ENCODE measurements at places on chromosomes 3 and 15.

DNA sequence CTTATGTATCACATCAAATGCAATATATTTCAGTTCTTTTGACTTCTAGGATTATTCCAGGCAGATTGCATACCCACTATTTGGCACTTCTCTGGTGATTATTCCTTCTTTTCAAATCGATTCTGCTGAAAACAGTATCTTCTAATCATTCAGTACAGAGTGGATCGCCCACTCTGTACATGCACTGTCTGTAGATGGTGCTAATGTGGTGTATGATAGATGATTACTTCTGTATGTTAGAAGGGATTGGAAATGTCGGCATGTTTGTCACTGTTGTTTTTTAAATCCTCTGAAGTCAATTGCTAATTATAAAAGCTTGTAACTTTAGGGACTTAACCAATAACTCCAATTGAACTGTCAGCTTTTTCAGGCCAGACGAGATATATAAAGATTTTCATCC lies 642.5 kb downstream of the GRM7 start:
- DNase-seq: no peak

DNA sequence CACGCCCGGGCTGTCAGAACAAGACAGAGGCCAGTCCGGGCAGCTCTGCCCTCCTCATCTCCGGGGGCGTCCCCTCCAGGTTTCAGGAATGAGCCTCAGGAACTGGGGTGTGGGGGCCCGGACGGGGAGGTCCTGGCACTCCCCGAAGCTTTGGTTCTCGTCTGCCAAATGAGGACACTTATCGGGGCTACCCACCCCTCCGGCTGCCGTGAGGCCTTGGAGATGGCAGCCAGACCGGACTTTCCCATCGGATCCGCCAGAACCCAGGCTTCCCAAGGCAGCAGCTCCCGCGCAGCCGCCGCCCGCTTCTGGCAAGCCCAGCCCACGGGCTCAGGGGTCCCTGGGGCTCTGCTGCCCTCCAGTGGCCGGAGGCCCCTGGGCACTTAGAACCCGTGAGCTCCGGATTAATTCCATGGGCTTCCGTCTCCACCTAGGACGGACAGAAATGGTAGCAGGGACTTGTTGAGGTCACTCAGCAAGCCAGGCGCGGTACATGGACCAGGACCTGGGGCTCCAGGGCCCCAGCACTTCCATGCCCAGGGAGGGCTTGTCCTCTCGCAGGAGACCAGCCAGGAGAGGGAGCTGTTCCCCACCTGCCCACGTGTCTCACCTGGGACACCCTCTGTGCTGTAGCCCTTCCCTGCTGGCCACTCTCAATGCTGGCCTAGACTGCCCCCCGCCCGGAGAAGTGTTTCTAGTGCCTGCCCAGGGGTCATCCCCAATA lies 89.4 kb downstream of the LINGO1 start:
- peak; percentile 34 for DNase-seq

GRCh38 chr3:149509526-149509925 lies 35.0 kb downstream of the TM4SF4 start:
- no peak for DNase-seq

DNA sequence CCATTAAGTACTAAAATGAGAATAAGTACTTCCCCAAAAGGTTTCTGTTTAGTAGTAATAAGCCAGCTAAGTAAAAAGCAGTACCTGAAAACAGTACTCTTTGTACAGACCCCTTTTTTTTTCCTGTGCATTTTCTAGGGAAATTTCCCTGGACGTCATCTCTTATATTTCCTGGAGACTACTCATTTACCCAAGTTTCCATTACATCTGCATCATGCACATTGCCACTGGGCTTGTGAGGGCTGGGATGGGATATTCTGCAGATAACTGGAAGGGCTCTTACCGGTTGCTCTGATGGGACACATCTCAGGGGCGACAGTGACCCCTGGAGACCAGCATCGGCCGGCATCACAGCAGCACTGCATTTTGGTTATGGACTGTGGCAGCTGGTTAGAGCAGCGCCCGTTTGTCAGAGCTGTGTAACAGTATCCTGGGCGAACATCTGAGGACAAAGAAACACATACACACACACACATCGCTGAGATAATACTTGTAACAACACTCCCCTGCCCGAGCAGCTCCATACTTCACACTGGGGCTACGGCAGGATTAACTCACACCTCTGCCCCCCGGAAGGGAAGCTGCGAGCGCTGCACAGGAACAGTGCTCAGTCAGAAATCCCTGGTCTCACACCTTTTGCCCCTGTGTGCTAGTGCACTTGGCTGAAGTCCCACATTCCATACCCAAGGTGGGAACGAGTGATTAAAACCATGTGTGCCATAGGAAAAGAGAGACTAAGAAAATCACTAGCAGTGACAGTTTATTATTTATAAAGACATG lies 124.9 kb downstream of the FBN1 start:
- no peak for DNase-seq

- no peak for DNase-seq
Measured at GRCh38 chr15:76299786-76300185, 11.5 kb downstream of the ETFA start.

- no peak for DNase-seq
Measured at GRCh38 chr3:66390013-66390412, 110.8 kb downstream of the LRIG1 start.

DNA sequence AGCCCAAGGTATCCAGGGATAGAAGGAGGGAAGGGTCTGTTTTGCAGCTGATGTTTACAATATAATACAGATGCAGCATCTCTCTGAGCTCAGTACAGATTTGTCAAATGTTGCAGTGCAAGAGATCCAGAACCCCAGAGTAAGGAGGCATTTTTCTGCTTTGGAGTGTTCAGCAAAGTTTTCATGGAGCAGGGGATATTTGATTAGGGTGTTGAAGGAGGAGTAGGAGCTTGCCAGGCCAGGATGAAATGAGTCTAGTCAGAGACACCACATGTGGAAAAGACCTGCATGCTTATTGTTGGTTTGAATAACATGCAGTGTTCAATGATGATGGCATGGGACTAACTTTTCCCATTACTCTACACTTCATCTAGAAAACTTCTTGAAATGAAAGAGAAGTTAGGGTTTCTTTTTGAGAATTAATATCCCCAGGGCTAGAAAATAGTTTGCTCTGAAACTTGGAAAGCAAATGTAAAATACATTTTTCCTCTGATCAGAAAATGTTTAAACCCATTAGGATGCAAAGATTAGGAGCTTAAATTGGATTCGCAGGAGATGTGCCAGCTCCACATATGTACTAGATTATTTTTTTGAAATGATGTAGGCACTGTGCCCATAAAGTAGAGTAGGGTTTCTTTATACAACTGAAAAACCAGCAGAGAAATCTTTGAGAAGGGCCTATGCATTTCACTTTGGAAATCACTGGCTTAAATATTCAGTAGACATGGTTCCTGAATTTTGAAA lies 243.8 kb downstream of the CACNA2D3 start:
- no peak for DNase-seq

DNA sequence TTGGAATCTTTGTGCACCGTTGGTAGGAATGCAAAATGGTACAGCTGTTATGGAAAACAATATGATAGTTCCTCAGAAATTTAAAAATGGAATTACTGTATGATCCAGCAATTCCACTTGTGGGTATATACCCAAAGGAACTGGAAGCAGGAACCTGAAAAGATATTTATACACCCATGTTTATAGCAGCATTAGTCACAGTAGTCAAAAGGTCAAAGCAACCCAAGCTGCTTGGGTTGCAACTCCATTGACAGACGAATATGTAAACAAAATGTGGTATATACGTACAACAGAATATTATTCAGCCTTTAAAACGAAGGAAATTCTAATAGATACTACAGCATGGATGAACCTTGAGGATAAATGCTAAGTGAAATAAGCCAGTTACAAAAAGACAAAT lies 35.0 kb upstream of the CAPN3 start:
- DNase-seq: no peak

DNA sequence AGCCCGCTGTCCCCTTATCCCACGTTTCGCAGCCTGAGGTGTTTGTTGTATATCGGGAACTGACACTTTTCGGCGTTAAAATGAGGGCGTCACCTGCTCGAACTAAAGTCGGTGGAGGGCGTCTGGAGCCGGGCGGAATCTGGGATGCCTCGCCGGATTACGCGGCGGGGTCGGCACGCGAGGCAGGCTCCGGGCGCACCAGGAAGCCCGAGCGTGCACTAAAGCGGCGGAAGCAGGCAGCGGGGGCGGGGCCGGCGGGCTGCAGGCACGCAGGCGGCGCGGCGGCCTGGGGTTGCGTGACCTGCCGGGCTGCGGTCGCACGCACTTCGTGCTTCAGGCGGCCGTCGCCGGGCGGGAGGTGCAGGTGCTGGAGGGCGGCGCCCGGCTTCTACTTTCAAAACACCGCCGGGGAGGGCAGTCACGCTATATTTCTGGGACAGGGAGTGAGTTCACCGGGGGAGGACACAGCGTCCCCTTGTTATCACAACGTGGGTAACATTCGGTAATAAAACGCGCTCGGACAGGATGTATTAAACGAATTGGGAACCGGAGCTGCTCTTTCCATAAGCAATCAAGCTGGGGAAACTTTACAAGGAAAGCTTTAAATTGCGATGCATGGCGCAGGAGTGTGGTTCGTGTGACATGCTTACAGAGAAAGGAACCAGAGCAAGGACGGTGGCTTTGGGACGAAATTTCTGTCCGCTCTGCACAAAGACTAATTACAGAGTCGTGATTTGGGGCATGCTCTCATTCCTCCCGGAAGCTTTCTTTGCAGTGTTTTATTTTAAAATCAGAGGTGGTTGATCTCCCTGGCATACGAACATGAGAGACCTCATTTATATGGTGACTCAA lies 9.1 kb upstream of the LEKR1 start:
- peak; percentile 68 for DNase-seq
